K562 (cell line): ENCODE measurements at places on chromosomes 2 and 18. TPM values are rescaled to one million over a fixed set of nuclear protein-coding genes. Genes with fewer than 3 reads are reported as not detected.

Gene LRP1B
- not detected in 2 replicates for polyA plus RNA-seq

Gene RAB6C
- not detected in 2 replicates for polyA plus RNA-seq

Gene BCL2
- 0.23 and 0.62 TPM in 2 replicates for polyA plus RNA-seq

Gene INO80C
- 35.3 and 52.2 TPM in 2 replicates for polyA plus RNA-seq

Gene TIMM21
- polyA plus RNA-seq, result 114 and 154 TPM in 2 replicates

Gene TMEM150A
- 12.9 and 16.2 TPM in 2 replicates for polyA plus RNA-seq

Gene IGFBP5
- 0.03 and 0.49 TPM in 2 replicates for polyA plus RNA-seq

Gene NEURL3
- polyA plus RNA-seq, result not detected in 2 replicates

Gene IL18R1
- 2.9 and 3.7 TPM in 2 replicates for polyA plus RNA-seq

Gene THAP4
- polyA plus RNA-seq, result 43.9 and 49.2 TPM in 2 replicates

Gene CASP10
- 8.0 and 9.9 TPM in 2 replicates for polyA plus RNA-seq

Gene SCLY
- 23.9 and 27.4 TPM in 2 replicates for polyA plus RNA-seq

Gene CDK15
- polyA plus RNA-seq, result not detected in 2 replicates

Gene B4GALT6
- polyA plus RNA-seq, result 0.08 and 0.09 TPM in 2 replicates

Gene CAPN10
- 26.1 and 26.8 TPM in 2 replicates for polyA plus RNA-seq

Gene SKA1
- 41.9 and 46.0 TPM in 2 replicates for polyA plus RNA-seq
